G401 (cell line): ENCODE measurements at places on chromosomes 7 and 10. TPM values are rescaled to one million over a fixed set of nuclear protein-coding genes. Genes with fewer than 3 reads are reported as not detected.

Gene IRF5
- not detected in 2 replicates for total RNA-seq

Gene EPO
- not detected in 2 replicates for total RNA-seq

Gene COL17A1
- 0.03 and 0.06 TPM in 2 replicates for total RNA-seq

Gene LIPJ
- not detected in 2 replicates for total RNA-seq

Gene ZKSCAN5
- total RNA-seq = 18.6 and 23.1 TPM in 2 replicates

Gene TMEM176A
- total RNA-seq = not detected in 2 replicates

Gene SLC26A3
- total RNA-seq = not detected in 2 replicates

Gene NUTM2A
- total RNA-seq = not detected in 2 replicates

Gene LIPK
- not detected in 2 replicates for total RNA-seq
